ENCODE measurements at places on chromosomes 12 and 14.

DNA sequence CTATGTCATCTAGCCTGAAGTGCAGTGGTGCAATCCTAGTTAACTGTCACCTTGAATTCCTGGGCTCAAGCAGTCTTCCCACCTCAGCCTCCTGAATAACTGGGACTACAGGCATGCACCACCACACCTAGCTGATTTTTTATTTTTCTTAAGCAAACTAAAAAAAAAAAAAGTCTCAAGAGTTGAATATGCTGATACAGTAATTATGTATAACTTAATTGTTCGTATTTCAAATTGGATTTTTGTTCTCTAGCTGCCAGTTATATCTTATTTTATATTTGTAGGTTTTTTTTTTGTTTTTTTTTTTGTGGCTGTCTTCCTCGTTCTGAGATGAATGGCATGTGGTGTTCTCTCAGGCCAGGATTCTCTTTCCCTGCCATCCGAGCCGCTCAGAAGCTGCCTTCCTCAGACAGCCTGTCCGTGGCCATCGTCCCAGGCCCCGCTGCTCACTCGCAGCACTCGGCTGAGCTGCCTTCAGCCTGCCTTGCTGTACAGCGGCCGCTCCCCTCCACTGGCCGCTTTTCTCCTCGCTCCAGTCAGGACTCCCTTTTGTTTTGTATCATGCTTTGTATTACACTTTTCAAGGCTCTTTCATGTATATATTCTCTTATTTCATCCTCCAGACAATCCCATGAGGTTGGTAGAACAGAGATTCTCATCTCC, 53.3 kb downstream of the WDR20 start:
- DNase-seq = no peak

DNA sequence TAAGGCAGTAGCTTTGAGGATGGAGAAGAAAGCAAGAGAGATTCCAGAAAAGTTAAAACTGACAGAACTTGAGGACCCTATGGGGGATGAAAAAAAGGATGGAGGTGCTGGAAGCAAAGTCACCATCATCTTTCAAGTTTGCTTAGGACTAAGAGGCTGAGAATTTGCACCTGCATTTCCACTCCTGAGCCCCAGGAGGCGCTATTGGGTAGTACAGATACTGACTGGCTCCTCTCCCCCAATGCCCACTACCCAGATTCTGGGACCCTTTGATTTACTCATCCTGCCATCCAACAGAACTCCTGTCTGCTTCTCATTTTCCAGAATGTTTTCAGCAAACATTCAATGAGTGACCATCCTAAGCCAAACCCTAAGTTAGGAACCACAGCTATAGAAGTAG, 34.0 kb upstream of the CMKLR1 start:
- no peak for DNase-seq

GRCh38 chr12:57518920-57519795, 1.2 kb downstream of the DDIT3 start:
- DNase-seq = no peak

DNA sequence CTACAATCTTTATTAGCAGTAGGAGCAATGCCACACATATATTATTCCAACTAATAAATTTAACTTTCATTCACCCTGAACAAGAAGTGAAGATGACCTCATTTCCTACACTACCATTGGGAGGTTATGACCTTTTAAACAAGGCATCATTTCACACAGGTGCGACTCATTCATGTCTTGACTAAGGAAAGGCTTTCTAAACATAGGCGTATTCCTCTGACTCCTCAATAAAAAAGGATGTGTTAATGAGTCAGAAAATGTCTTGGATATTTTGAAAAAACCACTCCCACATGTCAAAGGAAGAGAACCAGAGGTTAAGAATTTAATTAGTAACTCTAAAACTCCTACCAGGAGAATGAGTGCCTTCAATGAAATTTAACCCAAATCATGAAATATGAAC, 115.2 kb downstream of the PRICKLE1 start:
- DNase-seq = no peak

GRCh38 chr12:6198051-6198450, 2.1 kb upstream of the CD9 start:
- DNase-seq = no peak

GRCh38 chr12:53729644-53730043, 2.4 kb upstream of the CALCOCO1 start:
- DNase-seq = no peak

GRCh38 chr14:53670701-53671100, 285.9 kb downstream of the BMP4 start:
- DNase-seq = no peak

DNA sequence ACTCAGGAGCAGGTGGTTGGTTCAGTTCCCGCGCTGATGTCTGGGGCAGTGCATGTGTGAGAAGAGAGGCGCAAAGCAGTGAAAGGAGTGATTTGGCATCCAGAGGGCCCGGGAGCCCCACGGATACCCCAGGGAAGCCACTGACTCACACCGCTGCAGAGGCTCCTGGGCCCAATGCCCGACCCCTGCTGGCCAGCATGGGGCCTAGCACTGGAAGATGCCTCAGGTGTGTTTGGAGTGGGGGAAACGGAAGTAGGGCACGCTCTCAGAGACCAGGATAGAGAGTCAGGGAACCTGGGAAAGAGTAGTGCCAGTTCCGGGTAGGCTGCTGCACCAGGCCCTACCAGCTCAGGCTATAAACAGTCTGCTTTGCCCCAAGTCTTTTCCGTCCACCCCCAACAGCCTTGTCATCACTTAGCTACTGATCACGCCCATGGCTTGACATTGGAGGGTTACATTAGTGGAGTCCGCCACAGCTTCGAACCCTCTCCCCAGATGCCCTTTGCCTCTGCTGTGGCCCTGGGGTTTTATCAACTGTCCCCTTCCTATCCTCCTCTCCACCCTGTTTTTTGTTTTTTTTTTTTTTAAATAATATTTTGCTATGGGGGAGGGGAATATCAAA, 9.5 kb upstream of the CSAD start:
- no peak for DNase-seq

DNA sequence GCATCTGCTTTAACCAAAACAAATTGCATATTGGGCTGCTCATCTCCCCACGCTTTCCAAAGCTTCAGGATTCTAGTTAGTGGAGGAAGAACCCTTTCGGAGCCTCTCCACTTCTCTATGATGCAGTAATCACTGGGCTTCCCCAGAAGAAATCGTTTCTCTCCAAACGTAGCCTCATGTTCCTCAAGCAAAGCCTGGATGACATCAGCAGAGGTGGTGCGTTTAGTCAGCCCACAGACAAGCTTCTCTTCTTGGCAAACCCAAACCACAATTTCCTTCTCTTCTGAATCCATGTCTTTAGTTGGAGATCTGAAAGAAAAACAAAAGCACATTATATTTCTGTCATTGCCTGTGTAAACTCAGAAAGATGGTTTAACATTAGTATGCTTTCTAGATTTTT, 30.6 kb downstream of the RASSF9 start:
- no peak for DNase-seq

- no peak for DNase-seq
Observed at GRCh38 chr14:102318781-102319276, 717 bp upstream of the ZNF839 start.
